ENCODE measurements at places on chromosomes 5 and 9. TPM values are rescaled to one million over a fixed set of nuclear protein-coding genes. Genes with fewer than 3 reads are reported as not detected.

Gene SURF2
- total RNA-seq = 5.4 TPM

Gene CTXN3
- total RNA-seq = not detected

Gene TEX48
- not detected for total RNA-seq

Gene NKD2
- total RNA-seq = 1.9 TPM

Gene SPATA31E1
- not detected for total RNA-seq

Gene ENC1
- total RNA-seq = 47.9 TPM

Gene WWC1
- 51.9 TPM for total RNA-seq

Gene OLFM1
- total RNA-seq = 5.7 TPM

Gene RNF183
- total RNA-seq = not detected

Gene GTF2H2
- 24.9 TPM for total RNA-seq

Gene COX7C
- 650 TPM for total RNA-seq

Gene CCDC112
- 13.2 TPM for total RNA-seq

Gene ICE1
- total RNA-seq = 23.5 TPM

Gene SOX30
- total RNA-seq = not detected

All from Peyer's patch (tissue), 4 donors.